Chondrocyte (in vitro differentiated cells): ENCODE measurements at places on chromosomes 6 and 20. TPM values are rescaled to one million over a fixed set of nuclear protein-coding genes. Genes with fewer than 3 reads are reported as not detected.

GRCh38 chr20:39283464-39283863 lies 321.3 kb downstream of the DHX35 start:
- no peak for DNase-seq
- no peak overlapping the region for H3K27ac ChIP-seq
- no peaks in the 10 kb centered on the region for H3K36me3 ChIP-seq
- no peaks in the 10 kb centered on the region for H3K4me1 ChIP-seq
- peaks cover 14% of the 10 kb centered on the region for H3K27me3 ChIP-seq

DNA sequence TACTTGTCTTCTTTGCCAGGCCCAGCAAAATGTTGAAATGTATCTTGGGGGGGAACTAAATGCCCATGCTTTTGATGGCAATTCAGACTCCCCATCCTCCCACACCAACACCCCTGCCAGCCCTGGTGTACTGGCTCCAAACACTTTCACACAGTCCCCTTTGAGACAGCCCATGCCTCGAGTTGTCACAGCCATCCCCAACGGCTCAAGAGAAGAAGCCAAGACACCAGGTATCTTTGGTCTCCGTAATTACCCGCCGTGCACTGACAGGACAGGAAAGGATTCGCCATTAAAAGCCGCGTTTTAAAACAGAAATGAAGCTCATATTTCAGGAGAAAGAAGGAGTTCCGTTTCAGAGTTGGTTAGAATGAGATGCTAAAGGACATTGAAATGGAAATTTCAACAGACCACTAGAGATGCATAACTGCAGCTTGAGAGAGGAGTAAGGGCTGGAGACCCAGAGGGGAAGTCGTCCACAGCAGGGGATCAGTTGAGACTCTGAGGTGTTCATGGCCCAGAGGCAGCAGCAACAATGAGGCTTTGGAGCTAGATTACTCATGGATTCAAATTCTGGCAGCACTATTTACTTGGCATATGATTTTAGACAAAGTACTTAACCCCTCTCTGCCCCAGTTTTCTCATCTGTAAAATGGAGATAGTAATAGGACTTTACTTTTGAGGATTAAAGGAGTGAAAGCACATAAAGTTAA lies 63.5 kb upstream of the ADGRF1 start:
- peaks cover 31% of the 10 kb centered on the region for H3K4me1 ChIP-seq
- H3K27me3 ChIP-seq: no peaks in the 10 kb centered on the region
- H3K4me3 ChIP-seq: no peak overlapping the region
- H3K27ac ChIP-seq: no peak overlapping the region
- DNase-seq: no peak
- H3K36me3 ChIP-seq: no peaks in the 10 kb centered on the region

- DNase-seq: no peak
- peaks cover 3% of the 10 kb centered on the region for H3K27me3 ChIP-seq
- H3K36me3 ChIP-seq: peaks cover 1% of the 10 kb centered on the region
- no peak overlapping the region for H3K4me3 ChIP-seq
- peaks cover 4% of the 10 kb centered on the region for H3K4me1 ChIP-seq
These were observed 79.2 kb upstream of the SMLR1 start for GRCh38 chr6:130748041-130748440.

DNA sequence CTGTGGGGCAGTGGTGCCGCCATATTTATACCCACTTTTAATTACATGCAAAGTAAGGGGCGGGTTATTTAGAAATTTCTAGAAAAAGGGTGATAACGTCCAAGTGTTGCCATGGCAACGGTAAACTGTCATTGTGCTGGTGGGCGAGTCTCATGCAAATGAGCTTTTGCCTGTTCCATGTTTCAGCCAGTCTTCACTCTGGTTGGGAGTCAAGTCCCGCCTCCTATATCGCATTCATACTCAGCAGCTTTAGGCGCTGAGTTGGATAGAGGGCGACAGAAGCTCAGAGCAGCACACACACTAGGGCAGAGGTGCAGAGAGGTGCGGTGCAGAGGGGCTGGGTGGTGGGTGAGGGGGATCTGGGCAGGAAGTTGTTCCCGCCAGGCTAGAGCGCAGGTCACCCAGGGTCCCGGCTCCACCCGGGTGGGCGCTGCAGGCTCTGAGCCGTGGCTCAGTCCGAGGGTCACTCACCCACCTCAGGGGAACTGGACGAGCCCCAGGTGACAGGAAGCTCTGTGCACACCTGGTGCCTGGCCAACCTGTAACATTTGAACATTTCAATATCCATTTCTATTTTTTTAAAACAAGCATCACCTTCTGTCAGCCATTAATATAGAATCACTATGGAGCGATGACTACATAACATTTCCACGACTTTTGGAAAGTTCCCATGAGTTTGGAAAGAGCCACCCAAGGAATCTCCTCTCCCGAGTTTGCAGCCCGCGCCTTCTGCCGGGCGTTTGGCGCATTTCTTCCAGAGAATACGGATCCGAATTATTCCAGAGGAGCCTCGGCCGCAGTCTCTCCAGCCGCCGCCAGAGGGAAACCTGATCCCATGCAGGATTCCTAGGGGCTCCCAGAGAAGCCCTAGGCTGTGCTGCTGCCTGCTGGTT lies 89.1 kb upstream of the PHACTR3 start:
- peaks cover 44% of the 10 kb centered on the region for H3K27me3 ChIP-seq
- H3K4me3 ChIP-seq: no peak overlapping the region
- no peak for DNase-seq
- H3K4me1 ChIP-seq: peaks cover 3% of the 10 kb centered on the region
- no peaks in the 10 kb centered on the region for H3K36me3 ChIP-seq

DNA sequence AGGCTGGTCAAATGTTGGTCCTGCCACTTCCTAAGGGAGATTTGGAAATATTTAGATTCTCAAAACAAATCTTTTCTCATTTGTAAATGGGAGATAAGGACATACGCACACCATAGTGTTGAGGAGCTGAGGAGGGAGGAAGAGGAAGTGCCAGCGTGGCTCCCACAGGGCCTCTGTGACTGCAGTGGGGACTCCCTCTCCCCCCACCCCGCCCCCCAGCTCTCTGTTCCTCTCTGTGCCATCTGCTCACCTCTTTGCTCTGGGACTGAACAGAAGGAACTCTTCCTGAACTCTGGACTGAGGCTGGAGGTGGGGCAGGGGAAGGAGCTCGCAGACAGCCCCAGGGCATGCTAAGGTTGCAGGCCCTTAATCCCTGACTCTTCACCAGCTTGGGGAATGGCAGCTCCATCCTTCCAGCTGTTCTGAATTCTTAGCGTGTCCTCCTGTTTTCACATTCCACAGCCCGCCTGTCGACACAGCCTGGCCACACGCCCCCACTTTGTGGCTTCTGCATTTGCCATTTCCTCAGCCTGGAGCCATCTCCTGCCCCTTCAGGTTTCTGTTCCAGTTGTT lies 11.4 kb downstream of the DDX27 start:
- H3K4me3 ChIP-seq: no peak overlapping the region
- H3K4me1 ChIP-seq: no peaks in the 10 kb centered on the region
- peaks cover 46% of the 10 kb centered on the region for H3K36me3 ChIP-seq
- no peak overlapping the region for H3K27ac ChIP-seq
- no peaks in the 10 kb centered on the region for H3K27me3 ChIP-seq
- no peak for DNase-seq

- H3K27ac ChIP-seq: no peak overlapping the region
- H3K4me1 ChIP-seq: no peaks in the 10 kb centered on the region
- DNase-seq: no peak
- H3K4me3 ChIP-seq: no peak overlapping the region
- peaks cover 26% of the 10 kb centered on the region for H3K27me3 ChIP-seq
These were observed 106.0 kb upstream of the PHACTR3 start for GRCh38 chr20:59498291-59498690.

DNA sequence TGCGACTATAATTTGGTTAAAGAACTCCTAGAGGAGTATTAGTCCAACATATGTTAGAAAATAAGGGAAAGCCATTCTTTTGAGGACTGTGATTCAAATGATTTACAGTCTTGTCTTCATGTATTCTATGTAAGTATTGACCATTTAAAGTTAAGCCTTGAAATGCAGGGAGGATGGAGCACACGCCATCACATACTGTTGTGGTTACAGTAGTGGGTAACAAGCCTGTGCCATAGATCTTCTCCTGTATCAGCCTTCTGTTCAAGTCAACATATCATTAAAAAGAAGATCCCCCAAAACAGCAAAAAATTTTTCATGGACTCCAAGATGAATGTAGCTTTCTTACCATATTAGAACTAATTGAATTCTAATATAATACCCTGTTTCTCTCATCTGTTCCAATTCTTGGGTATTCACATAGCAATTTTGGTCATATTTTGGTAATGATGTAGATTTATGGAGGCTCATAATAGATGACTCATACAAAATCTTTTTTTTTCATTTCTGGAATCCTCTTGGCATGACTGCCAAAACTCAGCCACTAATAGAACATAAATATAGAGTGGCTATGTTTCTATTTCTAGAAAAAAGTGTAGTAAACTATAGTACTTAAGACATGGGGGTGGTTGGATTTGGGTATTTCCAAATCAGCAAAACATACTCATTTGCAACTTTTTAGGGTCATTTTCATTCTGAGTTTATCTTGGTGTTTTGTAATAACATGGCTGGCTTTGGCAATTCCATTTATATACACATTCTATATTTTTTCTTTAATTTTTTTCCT lies 413.5 kb downstream of the BCKDHB start:
- H3K4me1 ChIP-seq: peaks cover 31% of the 10 kb centered on the region
- no peak overlapping the region for H3K27ac ChIP-seq
- DNase-seq: no peak
- H3K27me3 ChIP-seq: no peaks in the 10 kb centered on the region
- H3K4me3 ChIP-seq: no peak overlapping the region
- no peaks in the 10 kb centered on the region for H3K36me3 ChIP-seq

- H3K27ac ChIP-seq: no peak overlapping the region
- DNase-seq: no peak
- no peak overlapping the region for H3K4me3 ChIP-seq
- peaks cover 2% of the 10 kb centered on the region for H3K27me3 ChIP-seq
- peaks cover 9% of the 10 kb centered on the region for H3K4me1 ChIP-seq
These were observed 89.7 kb downstream of the LY86 start for GRCh38 chr6:6678185-6678671.

MTFR2 gene
- 0.85 to 1.7 TPM (median 1.0 TPM) in 3 replicates for total RNA-seq

BPI gene
- 0.55 to 0.74 TPM (median 0.68 TPM) in 3 replicates for total RNA-seq

PXDC1 gene
- 191 to 231 TPM (median 222 TPM) in 3 replicates for total RNA-seq

SIRPD gene
- total RNA-seq: not detected in 3 replicates

TSPO2 gene
- not detected in 3 replicates for total RNA-seq

GNAS-AS1 gene
- total RNA-seq: 1.1 to 2.7 TPM (median 1.7 TPM) in 3 replicates
